ENCODE measurements at places on chromosomes 7 and 10. TPM values are rescaled to one million over a fixed set of nuclear protein-coding genes. Genes with fewer than 3 reads are reported as not detected.

GRCh38 chr7:27771111-27771510 lies 31.1 kb downstream of the TAX1BP1 start:
- no peak for DNase-seq

Gene METTL27
- polyA plus RNA-seq = 0.21 TPM

GRCh38 chr10:15725603-15726002 lies 5.9 kb upstream of the ITGA8 start:
- DNase-seq = no peak

- no peak for DNase-seq
These were observed 3.8 kb upstream of the DMTF1 start for GRCh38 chr7:87148332-87148955.

GRCh38 chr7:24570983-24571382 lies 2.3 kb upstream of the PALS2 start:
- DNase-seq = no peak

DNA sequence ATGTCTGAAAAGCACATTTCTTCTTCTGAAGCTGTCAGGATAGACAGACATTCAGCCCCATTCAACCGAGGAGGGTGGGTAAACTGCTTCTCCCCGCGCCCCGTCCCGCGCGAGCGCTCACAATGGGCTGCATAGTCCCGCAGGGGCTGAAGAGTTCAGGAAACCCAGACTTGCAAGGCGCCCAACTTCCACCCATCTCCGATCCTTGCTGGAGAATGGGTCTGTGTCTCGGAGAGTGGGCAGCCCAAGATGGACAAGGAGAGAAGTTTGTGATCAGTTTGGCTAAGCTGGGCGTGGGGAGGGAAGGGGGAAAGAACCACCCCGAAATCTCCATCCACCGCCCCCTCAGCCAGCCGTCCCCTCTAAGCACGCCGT lies 686 bp downstream of the AASS start:
- peak; percentile 17 for DNase-seq

- DNase-seq = no peak
These were observed 52.6 kb downstream of the PLEKHA8 start for GRCh38 chr7:30080818-30081217.

Gene KCP
- polyA plus RNA-seq = 0.12 TPM

Gene IFIT1B
- not detected for polyA plus RNA-seq

DNA sequence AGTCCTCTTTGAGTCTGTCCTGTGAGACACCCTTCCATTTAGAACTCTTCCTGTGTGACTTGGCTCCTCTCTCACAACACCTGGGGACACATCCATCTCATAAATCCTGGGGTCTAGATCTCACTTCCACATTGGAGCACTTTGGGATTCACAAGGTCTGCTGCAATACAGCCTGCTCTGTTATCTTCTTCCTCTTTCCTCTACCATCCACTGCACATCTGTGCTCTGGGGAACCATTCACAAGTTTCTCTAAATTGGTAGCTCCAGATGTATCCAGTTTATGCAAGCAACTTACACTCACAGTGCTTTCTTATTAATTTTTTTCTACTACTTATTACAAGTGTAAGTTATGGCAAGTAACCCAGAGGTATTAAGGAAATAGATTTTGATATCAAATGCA lies 5.5 kb upstream of the FIGNL1 start:
- no peak for DNase-seq

- DNase-seq = no peak
These were observed 82.8 kb upstream of the PDE1C start for GRCh38 chr7:32153006-32153405.

DNA sequence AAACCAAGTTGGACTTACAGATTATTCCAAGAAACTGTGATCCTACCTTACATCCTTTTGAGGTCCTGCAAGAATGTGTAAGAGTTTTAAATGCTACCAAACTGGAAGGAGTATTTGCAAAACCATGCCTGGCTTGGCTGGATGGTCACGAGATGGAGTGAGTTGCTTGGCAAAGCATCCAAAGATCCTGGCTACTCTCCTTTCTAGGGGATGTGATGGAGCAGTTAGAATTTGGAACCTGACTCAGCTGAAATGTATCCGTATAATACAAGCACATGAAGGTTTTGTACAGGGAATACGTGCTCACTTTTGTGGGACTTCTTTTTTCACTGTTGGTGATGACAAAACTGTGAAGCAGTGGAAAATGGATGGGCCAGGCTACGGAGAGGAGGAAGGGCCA lies 13.3 kb upstream of the SYPL1 start:
- DNase-seq = no peak

Gene NPFFR1
- polyA plus RNA-seq = 0.01 TPM

Gene ATOH7
- polyA plus RNA-seq = not detected

- peak; percentile 90 for DNase-seq
These were observed at the start of gene LRGUK for GRCh38 chr7:134126966-134127848. TSS of gene LRGUK (plus strand) at chr7:134127340. CDS start at chr7:134127368, 28 bp downstream.

DNA sequence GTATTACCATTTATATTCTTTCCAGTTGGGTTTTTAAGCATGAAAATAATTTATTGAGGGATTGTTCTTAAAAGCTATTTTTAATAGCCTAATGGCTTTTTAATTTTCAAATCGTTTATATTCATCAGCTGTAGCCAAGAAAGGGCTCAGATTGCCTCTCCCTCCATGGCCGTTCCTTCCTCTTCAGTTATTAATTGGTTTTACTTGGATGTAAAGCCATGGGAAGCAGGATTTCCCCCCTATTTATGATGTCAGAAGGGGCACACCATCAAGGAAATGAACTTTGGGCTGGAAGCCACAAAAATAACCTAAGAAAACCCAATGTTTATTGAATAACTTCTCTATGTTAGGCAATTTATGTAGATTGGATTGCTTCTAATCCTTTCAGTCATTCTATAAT lies 656.3 kb downstream of the TYW1 start:
- DNase-seq = no peak

GRCh38 chr7:128321044-128321422 lies 22.7 kb downstream of the RBM28 start:
- DNase-seq = no peak

Gene IGF2BP3
- polyA plus RNA-seq = 0.03 TPM

GRCh38 chr7:116802746-116803152 lies 59.6 kb upstream of the CAPZA2 start:
- DNase-seq = no peak

- DNase-seq = no peak
These were observed 176.0 kb upstream of the NAMPT start for GRCh38 chr7:106460792-106461254.

Gene SEMA4G
- polyA plus RNA-seq = 0.08 TPM

Gene CDHR3
- polyA plus RNA-seq = 0.44 TPM

DNA sequence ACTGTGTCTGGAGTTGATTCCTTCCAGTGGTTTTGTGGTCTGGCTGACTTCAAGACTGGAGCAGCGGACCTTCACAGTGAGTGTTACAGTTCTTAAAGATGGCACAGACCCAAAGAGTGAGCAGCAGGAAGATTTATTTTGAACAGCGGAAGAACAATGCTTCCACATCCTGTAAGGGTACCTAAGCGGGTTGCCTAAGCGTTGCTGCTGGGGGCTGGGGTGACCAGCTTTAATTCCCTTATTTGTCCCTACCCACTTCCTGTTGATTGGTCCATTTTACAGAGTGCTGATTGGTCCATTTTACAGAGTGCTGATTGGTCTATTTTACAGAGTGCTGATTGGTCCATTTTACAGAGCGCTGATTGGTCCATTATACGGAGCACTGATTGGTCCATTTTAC lies 13.2 kb downstream of the AKR1B15 start:
- no peak for DNase-seq

DNA sequence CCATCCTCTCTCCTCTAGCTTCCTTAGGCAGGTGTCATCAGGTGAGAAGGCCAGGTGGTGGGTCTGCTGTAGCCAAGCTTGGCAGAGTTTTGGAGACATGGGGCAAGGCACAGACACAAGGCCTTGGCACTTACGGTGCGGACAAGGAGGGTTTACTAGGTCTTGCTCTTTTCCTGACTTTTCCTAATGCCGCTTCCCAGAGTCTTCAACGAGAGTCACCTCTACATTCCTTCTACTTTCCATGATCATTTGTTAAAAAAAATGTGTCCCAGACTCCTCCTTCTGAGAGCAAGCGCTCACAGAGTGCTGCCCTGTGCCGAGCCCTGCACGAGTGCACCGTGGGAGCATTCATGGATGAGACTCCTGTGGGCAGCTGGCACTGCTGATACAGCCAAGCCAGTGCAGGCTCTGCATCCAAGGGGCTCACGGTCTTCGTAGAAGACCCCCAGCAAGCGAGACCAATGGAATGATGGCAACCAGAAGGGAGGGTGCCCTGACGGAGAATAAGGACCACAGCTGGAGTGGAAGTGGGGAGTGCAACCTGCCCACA lies 243.0 kb upstream of the MKI67 start:
- no peak for DNase-seq

- DNase-seq = no peak
These were observed 343.1 kb downstream of the PHTF2 start for GRCh38 chr7:78141522-78142281.

Data from psoas muscle (tissue), 8 donors.